CD4-positive, alpha-beta T cell treated with Interleukin-15 for 1 hour (primary cell): ENCODE measurements at places on chromosomes 6 and 20.
A peak's percentile ranks its signal among the peaks of the same experiment; 100 is the strongest.

- DNase-seq, result no peak
Measured at GRCh38 chr20:39857187-39857586, 831.8 kb downstream of the MAFB start.

DNA sequence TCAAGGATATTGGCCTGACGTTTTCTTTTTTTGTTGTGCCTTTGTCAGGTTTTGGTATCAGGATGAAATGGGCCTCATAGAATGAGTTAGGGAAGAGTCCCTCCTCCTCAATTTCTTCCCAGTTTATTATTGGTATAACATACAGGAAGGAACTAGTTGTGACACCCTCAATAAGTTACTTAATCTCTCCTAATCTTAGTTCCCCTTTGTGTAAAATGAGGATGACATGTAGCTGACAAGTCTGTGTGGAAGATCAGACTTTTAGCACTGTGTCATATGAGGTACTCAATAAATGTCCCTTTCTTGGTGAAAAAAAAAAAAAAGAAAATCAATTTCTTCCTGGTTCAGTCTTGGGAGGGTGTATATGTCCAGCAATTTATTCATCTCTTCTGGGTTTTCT is 155.8 kb downstream of the PDE7B start:
- DNase-seq, result no peak

DNA sequence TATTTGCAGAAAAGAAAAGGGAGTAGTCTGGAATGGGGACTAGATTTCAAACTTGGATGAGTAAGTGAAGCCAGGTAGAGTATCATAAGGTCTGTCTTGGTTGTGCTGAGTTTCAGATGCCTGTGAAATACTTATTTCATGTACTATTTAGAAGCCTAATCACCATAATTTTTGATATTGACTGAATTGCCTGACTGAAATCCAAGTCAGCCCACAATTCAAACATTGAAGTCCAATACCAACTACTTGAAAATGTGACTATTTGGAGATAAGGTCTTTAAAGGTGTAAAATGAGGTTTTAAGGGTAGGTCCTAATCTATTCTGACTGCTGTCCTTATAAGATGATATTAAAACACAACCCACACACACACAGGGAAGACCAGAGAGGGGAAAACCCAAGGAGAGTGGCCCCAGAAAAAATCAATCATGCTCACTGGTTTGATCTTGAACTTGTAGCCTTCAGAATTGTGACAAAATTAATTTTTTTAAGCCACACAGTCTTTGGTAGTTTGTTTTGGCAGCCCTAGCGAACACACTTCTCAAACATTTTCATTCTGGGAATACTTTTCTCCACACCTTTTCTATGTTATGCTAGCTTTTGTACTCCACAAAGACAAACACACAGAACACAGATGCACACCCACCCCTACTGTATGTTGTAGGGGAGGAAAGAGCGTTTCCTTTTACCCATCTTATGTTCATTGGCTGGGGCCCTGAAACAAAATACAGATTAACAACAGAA is 126.3 kb downstream of the HFE start:
- DNase-seq, result no peak

DNA sequence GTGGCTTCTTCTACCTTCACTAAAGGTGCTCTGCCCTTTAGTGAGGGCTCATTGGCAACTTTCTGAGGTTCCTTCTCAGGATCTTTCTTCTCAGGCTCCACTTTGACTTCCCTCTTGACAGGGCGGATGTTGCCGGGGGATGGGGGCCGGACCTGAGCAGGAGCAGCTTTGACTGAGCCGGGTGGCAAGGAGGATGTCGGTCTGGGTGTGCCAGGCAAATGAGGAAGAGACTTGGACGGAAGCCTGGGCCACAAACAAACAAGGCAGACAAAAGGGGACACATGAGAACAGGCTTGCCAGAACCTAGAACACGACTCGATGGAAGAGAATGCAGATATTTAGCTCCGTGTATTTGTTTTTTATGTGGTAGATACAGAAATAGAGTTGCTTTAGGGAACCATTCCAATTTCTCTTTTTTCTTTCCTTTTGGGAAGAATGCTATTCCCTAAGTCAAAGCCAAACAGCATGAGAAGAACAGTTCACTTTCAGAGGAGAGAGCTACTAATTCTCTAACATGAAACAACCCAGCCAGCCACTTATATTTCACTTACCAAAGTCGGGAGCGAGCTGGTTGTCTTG is 76.2 kb upstream of the BCLAF1 start:
- peak; percentile 64 for DNase-seq

GRCh38 chr6:137487181-137487868 is 6.9 kb downstream of the OLIG3 start:
- DNase-seq, result no peak

DNA sequence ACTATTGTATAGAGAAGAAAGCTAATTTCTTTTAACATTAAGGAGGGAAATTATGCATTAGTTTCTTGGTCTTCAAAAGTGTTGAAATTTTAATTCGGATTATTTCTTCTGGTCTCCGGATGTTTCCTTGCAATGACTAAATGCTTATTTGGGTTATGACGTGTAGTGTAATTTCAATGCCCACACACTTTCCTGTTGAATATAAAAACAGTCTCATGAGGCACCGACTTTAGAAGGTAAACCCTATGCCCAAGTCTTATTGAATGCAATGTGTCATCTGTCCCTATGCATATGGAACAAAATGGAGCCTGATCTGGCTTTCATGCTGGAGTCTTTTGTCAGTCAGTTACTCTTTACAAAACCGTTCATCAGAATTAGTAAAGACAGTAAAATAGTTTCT is 17.7 kb downstream of the GJA1 start:
- no peak for DNase-seq

DNA sequence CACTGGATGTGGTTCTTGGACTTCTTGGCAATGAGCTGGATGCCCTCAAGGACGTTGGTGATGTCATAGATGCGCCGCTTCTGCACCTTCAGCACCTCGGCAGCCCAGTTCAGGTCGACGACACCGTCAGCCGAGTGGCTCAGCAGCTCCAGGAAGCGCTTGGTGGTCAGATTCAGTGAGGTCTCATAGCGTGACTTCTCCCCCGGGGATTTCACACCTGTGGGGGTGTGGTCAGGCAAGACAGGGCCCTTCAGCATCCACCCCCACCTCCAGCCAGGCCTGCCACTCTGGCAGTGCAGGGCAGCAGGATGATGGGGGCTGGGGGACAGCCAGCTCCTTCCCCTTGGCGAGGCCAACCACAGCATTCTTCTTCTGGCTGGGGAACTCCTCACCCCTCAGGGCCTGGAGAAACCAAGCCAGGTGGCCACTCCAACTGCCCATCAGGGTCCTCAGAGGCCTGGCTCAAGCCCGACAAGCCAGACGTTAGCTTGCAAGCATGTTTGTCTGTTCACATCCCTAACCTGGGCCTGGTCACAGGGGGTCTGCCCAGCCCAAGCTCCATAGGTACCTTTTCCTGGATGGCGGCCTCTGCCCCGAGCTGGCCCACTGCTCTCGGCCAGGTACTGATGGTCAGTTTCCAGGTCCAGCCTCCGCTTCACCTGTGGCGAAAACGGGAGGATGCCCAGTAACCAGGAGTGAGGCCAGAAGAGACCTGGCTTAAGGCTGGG is 5.7 kb upstream of the NECAB3 start:
- peak; percentile 77 for DNase-seq

GRCh38 chr6:1704711-1705110 is 95.0 kb downstream of the FOXC1 start:
- DNase-seq, result no peak

DNA sequence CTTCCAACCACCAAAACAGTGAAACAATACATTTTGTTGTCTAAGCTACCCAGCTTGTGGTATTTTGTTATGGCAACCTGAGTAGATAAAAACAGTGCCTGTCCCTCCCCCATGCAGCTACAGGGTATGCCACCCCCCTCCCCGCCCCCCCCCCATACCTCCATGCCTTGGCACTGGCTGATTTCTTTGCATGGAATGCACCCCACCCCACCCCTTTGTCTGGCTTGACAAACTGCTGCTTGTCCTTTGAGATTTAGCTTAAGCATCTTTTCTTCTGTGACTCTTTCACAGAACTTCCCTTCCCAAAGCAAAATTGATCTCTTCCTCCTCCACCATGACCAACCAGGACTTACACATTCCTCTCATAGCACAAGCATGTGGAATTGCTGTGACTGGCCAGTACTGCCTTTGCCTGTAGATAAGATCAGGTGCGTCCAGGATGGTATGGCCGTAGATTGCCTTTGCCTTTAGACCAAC is 64.6 kb upstream of the ADGRF1 start:
- DNase-seq, result no peak

DNA sequence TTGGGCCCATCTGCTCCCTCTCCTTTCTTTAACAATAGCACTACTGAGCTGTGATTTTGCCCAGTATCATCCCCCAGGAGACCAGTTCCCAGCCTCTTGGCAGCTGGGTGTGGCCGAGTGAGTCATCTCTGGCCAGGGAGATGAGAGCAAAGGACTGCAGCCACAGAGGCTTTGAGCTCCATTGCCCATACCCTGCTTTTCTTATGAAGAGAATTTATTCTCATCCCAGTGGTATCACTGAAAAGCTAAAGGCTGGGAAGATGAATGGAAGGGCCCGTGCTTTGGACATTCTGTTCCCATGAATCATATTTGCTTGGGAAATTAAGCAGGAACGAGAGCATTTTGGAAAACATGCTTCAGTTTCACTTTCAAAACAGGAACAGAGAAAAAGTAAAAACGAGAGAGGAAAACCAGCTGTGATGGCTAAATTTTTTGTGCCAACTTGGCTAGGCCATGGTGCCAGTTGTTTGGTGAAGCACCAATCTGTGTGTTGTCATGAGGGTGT is 14.9 kb downstream of the CST3 start:
- DNase-seq, result no peak

- no peak for DNase-seq
Measured at GRCh38 chr6:18748314-18748713, 361.2 kb downstream of the RNF144B start.

DNA sequence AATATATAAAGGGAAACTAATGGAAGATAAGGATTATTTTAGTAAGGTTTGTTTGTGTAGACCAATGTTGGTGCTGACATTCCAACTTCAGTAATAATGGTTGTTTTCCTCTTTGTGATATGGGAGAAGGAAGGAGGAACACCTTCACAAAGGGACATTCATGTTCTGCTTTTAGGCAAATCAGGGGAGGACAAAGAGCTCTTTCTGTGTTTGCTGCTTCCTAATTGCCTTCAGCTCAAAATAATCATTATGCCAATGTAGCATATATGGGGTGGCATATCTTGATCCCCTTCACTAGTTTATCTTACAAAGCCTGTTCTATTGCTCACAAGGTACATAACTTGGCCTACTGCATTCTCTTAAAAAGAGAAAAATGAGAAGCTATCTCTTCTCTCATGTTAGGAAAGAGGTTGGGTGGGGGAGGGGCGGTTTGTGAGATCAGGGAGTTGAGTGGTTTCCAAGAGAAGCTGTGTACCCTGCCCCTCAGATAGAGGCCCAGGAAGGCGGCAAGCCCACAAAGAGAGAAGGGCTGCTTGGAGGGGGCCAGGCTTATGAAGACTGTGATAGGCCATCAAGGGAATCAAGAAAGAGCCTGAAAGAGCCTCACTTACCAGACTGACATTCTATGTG is 4.7 kb upstream of the ADGRG6 start:
- no peak for DNase-seq

GRCh38 chr6:47400581-47400980 is 77.0 kb upstream of the CD2AP start:
- DNase-seq, result no peak

- DNase-seq, result no peak
Measured at GRCh38 chr20:11917663-11918062, at the start of gene BTBD3. Gene BTBD3 (plus strand): TSS chr20:11917893. CDS start chr20:11918276, 383 bp downstream.

GRCh38 chr20:62821726-62822210 is 4.9 kb downstream of the COL9A3 start:
- no peak for DNase-seq
